NCI-H460 (cell line): ENCODE measurements at places on chromosomes 3 and 15.
A peak's percentile ranks its signal among the peaks of the same experiment; 100 is the strongest.

DNA sequence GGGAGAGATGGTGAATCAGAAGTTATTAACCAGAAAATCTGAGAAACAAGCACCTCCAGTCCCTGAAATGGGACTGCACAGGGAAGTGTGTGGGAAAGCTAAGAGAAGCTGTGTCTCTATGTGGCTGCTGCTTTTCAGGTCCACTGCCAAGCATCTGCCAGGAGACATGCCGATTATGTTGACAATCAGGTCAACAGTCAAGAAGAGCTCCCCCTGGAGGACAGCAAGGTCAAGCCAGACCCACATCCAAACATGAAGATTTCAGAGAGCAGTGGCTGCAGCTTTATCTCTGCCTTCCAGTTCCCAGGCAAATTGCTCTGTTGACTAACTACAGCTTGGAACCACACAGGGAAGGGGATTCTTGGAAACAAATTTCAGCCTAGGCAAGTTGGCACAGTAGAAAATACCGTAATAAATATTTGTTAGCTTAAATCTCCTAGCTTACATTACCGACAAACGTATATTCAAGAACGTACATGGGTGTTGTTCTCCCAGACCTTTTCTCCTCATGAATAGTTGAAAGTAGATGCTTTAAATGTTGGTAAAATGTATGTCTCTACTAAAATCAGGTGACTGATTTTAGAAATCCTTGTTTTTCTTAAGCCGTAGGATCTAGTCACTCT, 394.5 kb upstream of the RARB start:
- peak; percentile 36 for DNase-seq

DNA sequence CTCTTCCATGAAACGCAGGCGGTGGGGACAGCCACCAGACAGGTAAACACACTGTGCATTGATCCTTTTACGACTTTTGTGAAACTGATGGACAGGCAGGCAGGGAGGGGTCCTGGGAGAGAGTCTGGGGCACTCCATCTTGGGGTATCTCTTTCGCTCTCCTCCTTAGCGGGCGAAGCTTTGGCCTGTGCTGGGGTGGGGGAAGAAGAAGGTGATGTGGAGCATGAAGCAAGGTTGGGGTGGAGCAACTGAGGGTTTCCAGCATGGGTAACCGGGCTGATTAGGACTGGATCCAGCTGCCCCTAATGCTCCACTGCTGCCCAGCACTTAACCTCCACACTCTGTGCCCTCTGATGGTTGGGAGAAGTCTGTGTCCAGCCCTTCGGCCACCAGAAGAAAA, 25.6 kb downstream of the MUC20 start:
- DNase-seq = no peak

- DNase-seq = no peak
Observed at GRCh38 chr15:40747685-40748631, 7.1 kb downstream of the RMDN3 start.

DNA sequence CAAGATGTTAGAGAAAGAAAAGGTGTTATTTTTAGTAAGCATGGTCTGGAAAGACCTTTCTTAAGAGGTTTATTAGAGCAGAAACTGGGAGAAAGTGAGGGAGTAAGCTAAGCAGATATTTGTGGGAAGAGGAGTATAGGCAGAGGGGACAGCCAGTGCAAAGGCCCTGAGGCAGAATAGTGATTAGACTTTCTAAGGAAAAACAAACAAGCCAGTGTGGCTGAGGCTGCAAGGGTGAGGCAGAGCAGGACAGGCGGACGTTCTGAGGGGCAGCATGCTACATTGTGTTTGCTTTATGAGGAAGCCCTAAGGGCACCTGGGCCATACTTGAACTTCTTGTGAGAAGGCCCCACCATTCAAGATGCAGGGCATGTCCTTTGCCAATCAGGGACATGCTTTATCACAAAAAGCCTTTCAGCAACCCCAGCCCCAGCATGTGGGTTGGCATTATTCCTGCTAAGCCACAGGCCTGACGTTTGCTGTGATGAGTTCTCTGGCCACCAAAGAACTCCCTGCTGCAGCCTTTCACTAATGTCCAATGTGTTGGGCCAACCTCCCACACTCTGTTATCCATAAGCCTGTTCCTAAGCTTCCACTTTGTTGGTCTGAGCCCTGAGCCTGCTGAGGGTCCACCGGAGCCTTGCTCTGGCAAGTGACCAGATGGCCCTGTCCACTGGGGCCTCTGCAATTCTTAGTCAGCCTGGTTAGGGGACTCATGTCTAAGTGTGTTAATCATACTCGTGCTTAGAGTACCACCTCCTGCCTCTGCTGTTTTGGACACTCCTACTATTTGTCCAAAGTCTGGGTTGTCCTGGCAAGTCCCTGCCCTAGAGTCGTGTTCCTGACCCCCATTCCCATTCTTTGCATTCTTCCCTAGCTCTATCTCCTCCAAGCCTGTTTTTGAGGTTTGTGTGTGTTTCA, 209.9 kb upstream of the CTNNB1 start:
- no peak for DNase-seq

DNA sequence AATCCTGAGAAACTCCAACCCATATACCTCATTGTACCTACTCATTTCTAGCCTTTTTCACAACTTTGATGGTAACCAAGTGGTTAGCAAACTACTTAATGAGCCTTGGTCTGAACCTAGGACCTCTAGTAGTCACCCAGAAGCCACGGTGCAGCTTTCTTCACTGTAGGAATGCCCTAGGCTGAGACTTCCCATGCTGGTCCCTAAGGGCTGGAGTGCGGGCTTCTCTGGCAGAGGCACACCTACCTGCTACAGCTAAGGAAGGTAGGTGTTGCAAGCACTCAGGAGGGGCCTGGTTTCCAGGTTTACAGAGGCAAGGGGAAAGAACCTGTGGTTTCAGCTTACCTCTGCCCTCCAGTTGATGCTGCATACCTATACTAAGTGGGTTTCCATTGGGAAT, 65.4 kb downstream of the DHX30 start:
- no peak for DNase-seq

GRCh38 chr3:168457954-168458539, 362.3 kb upstream of the GOLIM4 start:
- DNase-seq = no peak

DNA sequence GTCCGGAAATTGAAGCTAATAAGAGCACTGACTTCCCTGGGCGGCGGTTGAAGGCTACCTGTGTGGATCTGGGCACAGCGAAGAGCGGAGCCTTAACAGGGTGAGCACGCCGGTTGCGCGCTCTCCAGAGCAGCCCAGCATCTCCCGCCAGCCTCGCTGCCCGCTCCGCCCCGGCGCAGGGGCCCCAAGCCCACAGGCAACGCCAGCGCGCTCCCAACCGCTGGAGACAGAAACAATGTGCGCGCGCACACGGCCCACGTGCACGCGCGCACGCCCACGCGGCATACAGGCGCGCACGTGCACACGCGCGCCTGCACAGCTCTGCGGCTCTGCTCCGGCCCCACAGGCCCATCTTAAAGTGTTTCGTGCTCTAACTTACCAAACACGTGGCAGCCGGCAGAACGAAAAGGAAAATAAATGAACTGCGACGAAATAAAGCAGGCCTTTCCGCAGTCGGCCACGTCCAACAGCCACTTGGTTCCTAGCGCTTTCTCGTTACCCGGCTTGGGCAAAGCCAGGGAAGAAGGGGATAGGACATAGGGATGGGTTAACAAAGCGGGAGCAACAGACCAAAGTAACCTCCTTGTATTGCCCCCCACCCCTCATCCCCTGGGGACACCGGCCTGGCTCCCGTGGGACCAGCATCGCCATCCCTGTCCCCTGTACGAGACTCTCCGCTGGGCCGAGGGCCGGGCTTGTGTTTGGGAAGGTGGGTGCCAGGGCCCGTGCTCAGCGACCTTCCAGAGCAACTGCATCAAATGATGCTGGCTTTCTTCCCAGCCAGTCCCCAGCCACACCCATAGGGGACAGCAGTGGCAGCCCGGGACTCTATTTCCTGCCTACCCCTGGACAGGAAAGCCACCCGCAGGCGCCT, 203.7 kb downstream of the ABHD5 start:
- peak; percentile 40 for DNase-seq

DNA sequence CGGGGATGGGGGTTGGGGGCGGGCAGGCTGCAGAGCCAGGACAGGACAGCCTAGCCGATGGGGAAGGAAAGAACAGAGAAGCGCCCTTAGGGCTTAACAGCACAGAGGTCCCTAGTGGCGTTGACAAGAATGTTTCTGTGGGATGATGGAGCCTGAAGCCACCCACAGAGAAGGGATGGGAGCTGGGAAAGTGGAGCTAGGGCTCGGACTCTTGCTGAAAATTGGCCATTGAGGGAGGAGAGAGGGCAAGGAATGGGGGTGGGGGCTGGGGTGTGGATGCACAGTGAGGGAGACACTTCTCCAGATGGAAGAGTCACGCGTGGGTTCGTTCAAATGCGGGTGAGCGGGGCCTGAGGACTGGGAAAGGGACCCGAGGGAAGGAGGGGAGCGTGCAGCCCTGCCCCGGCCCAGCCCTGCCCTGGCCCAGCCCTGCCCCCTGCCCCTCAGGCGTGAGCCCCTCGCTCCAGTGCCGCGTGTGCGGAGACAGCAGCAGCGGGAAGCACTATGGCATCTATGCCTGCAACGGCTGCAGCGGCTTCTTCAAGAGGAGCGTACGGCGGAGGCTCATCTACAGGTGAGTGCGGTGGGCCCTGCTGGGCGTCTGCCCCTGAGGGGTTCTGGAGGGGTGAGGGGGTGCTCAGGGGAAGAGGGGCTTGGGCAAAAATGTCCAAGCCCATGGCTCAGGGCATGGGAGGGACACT, 832 bp downstream of the NR2E3 start:
- DNase-seq = no peak

DNA sequence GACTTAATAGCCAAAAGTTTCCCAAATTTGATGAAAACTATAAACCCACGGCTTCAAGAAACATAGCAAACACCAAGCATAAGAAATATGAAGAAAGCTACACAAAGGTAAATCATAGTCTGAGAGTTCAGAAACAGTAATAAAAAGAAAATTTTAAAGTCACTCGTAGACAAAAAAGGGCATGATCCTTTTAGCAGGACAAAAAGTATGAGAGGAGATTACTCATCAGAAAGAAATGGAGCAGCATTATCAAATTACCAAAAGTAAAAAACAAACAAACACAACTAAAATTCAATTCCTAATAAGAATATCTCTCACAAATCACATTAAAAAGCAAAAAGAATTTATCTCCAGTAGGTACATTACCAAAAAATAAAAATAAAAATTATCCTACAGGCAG, 279.4 kb upstream of the UBE2E2 start:
- DNase-seq = no peak

GRCh38 chr3:53147151-53147902, 13.7 kb upstream of the PRKCD start:
- DNase-seq = no peak

- no peak for DNase-seq
Observed at GRCh38 chr3:141383555-141384129, 15.3 kb downstream of the ZBTB38 start.

DNA sequence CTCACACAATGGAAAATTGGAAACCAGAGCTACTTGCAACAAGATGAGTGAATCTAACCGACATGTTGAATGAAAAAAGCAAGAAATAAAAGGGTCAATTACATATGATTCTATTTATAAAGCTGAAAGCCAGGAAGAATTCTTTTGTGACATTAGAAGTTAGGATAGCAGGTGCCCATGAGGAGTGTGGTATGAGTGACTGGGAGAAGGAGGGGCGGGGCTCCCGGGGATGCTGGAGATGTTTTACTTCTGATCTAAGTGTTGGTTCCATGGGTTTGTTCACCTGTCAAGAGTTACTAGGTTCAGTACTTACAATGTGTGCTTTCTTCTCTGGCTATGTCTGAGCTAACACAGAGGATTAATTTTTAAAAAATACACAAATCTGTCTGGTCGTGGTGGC, 60.8 kb downstream of the NSMCE3 start:
- no peak for DNase-seq

- no peak for DNase-seq
Observed at GRCh38 chr3:142987080-142987700, 14.2 kb upstream of the U2SURP start.
